ENCODE measurements at places on chromosomes 2 and 18.

DNA sequence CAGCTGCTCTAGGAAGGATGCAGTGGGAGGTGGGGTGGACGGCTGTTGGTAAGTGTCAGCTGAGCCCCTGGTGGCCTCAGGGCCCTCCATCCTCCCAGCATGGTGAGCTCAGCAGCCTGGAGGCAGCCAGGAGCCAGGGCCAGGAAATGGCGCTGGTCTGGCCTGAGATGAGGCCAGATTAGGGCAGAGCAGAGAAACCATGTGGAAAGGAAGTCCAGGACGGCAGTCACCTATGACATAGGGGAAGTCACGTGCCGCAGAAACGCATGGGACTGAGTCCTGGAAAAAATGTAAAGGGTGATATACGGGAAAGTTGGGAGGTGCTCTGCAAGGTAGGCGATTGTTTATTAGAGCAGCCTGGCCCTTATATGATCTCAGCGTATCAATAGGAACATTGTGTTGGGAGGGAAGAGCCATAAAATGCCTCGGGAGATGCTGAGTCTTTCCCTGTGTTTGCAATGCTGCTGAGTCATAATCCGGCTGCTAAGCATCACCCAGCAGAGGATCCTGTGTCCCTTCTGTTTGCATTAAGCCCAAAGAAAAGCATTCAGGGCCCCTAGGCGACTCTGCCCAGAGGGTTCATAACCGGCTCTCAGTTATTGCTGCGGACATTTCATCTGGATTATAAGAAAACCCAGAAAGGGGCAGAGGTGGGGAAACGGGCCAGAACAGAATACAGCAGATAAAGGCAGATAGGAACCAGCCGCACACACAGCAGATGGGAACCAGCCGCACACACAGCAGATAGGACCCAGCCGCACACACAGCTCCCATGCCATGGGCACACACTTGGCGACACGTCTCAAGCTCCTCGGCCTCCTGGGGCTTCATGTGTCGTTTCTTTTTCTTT, 30.3 kb upstream of the B3GNT7 start:
- DNase-seq, result no peak

DNA sequence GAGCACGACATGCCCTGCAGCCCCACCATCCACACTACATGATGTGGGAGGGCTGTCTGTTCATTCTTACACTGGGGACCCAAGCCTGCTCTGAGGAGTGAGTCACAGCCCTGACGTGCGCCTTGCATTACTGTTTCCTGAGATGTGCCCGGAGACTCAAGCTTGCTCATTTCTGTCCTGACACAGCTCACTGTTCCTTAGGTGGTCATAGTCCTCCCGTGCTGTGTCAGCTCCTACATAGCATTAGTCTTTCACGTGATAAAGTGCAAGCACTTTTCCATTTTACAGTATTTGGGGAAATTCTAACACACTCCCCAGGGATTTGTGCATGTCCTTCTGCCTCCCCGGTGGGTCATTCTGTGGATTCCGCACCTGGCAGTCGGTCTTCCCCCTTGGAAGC, 46.2 kb upstream of the TRIM43B start:
- no peak for DNase-seq

DNA sequence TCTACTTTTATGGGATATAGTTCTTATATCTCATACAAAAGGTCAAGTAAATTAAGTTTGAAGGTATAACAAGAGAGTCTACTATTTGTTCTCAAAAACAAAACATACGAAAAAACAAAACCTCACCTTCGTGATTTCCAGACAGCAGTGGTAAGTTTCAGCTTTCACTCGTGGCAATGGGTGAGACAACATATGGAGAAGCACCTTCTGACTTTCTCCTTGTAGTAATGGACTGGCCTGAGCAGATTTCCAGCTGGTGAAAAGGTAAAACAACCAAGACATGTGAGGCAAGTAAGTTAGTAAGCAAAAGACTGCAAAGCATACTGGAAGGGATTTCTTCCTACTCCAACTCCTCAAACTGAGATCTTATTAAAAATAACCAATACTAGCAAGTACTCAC, 39.6 kb downstream of the RTTN start:
- no peak for DNase-seq

DNA sequence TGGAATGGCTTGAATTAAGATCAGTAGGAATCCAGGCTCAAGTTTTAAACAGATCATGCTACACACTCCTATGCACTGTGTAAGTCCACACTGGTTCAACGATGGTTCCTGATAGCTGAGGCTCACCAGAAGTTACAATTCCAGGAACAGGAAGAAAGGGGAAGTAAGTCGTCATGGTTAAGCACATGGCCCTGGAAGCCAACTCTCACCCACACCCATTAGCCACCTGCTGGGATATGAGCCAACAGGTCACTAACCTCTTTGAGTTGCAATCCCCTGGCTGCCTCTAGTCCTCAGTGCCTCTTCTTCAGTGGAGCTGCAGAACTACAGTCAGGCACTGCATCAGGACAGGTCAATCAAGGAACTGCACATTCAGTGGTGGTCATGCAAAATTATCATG, 133.5 kb downstream of the TMEM182 start:
- DNase-seq, result no peak

GRCh38 chr18:21820033-21820810, 79.6 kb downstream of the MIB1 start:
- DNase-seq, result no peak

DNA sequence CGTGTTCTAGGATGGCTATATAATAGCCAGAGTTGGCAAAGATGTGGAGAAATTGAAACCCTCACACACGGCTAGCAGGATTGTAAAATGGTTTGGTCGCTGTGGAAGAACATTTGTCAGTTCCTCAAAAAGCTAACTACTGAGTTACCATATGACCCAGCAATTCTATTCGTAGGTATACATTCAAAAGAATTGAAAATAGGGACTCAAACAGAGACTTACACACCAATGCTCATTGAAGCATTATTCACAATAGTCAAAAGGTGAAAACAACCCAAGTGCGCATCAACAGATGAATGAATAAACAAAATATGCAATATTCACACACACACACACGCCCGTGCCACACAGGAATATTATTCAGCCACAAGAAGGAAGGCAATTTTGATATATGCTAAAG, 98.7 kb downstream of the PLA2R1 start:
- no peak for DNase-seq

DNA sequence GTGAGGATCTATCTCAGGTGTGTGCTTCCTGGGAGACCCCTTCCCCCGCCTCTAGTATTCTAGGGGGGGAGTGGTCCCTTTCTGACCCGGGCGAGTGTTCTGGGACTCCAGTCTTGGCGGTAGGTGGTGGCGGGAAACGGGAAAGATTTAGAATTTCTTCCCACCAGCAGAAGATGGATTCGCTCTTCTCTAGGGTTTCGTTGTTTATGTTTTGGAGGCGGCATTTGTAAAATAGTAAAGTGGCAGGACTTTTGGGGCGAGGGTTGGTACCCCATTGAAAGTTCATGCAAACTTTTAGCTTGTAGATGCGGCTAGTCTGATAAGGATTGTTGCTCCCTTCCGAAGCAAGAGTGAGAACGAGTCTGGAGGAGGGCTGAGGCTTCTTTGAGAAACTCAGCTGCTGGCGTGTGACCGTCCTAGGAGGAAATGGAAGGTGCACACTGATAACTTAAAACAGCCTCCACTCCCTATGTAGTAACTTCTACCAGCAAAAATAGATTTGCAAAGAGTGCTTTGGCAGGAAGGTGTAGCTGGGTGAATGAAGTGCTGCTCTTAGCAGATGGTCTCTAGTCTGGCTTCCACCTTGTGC, 412 bp downstream of the GPD2 start:
- no peak for DNase-seq
